ENCODE measurements at places on chromosomes 12 and 14.

- no peak for DNase-seq
Measured at GRCh38 chr12:105783983-105784947, 354.5 kb downstream of the NUAK1 start.

- DNase-seq: no peak
Measured at GRCh38 chr14:66476964-66477363, 9.2 kb upstream of the CCDC196 start.

DNA sequence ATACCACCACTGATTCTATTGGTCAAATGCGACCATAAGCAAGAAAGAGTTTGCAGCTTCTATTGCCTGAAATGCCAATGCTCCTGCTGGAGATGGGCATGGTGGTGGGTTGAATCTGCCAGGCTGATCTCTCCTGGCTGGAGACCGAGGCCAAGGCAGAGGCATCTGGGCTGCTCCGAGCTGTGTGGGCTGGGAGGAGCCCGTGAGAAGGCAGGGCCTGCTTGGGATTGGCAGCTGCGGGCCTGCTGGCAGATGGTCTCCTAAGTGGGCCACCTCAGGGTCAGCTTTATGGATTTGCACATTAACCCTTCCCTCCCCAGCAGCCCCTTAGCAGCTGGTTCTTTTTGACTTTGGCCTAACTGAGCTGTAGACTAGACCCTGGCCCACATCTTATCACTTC, 25.4 kb downstream of the SRRM4 start:
- no peak for DNase-seq

- no peak for DNase-seq
Measured at GRCh38 chr12:117309276-117309925, 52.0 kb downstream of the NOS1 start.

DNA sequence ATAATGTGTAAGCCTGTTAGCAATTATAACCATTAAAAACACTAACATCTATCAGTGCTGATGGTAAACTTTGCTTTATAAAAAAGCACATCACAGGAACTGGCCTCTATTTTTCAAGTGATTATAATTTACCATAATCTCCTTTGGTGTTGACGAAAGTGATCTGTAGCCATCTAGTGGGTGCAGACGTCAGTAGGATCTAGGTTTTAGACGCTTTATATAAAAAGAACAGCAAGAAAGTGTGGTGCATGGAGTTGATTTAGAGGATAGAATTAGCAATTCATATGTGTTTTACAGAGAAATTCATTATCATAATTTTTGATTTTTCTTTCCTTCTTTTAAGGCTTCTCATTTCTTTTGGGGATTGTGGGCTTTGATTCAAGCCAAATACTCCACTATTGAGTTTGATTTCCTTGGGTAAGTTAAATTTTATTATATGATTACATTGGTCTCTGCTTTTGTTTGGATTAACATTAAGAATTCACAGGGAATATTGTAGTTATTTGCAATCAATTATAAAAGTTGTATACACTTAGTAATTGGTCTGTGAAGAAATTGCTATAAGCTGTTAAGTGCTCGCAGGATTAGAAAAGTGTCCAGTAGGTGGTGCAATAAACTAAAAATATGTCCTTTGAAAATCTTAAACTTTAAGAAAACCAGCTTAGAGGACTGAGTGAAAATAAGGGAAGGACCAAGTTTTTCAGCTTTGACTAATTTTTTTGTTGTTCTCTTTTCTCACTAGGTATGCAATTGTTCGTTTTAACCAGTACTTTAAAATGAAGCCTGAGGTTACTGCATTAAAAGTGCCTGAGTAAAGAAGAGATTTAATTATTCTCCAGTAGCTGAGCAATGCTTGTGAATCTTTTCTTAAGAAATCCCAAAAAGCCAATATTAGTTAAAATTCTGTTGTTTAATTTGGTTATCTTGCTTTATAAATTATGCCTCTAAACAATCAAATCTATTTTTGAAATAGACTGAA, 59.5 kb downstream of the ETNK1 start:
- DNase-seq: no peak

Measured in osteoblast (primary cell).